ENCODE measurements at places on chromosomes 16 and 17.

DNA sequence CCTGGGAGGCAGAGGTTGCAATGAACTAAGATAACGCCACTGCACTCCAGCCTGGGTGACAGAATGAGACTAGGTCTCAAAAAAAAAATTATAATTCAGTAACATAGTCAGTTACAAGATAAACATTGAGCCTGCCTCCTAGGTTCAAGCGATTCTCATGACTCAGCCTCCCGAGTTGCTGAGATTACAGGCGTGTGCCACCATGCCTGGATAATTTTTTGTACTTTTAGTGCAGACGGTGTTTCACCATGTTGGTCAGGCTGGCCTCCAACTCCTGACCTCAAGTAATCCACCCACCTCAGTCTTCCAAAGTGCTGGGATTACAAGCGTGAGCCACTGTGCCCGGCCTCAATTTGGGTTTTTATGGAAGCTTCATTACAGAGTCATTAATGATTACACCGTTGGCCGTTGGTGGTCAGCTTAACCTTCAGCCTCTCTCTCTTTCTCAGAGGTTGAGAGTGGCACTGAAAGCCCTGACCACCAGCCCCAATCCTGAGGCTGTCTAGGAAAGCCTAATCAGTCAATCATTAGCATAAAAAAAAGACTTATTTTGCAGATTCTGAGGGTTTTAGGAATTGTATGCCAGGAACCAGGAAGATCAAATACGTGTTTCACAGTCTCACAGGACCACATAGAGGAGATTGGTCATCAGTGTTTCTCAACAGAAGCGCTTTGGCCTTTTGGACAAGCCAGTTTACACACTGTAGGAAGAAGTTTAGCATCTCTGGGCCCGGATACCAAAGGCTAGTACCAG lies 1.3 kb upstream of the LRRC37A3 start:
- DNase-seq = peak; percentile 64

DNA sequence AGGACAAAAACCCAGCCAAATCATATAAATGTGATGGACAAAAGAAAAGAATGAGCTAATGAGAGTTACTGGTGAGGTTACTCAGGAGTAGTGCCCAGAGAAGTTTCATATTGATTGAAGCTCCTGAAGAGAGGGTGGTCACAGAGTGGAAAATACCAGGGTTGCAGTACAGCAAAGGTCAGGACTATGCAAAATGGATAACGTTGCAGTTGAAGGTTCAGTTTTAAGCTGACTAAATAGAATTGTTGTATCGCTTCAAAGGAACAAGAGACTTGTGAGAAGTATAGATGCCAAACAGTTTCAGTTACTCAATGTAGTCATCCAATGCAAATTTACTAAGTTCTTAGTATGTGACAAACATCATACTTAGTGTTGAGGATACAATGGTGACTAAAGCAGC lies 47.1 kb downstream of the ABCA8 start:
- DNase-seq = no peak

- peak; percentile 15 for DNase-seq
Measured at GRCh38 chr17:80539022-80539641, 5.5 kb upstream of the RPTOR start.

DNA sequence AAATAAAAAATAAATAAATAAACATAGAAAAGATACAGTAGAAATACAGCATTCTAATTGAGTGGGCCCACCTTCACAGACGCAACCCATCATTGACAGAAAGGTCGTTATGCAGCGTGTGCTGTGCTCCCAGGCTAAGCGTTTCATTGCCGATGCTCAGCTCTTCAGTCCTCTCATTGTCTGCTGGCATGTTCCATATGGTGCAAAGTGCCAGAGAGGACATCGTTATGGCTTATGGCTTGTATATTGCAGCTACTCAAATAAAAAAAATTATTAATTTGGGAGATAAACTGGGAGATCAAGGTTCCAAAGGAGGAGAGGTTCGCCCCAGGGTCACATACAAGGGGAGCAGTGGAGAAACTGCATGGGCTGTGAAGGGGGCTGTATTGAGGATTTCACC lies 11.3 kb upstream of the UBALD2 start:
- no peak for DNase-seq

- no peak for DNase-seq
Measured at GRCh38 chr16:732936-733335, 6.0 kb downstream of the HAGHL start.

- DNase-seq = no peak
Measured at GRCh38 chr16:13014476-13014875, 113.1 kb downstream of the SHISA9 start.

- DNase-seq = no peak
Measured at GRCh38 chr17:28734712-28735241, 6.2 kb downstream of the NEK8 start.

- peak; percentile 54 for DNase-seq
Measured at GRCh38 chr16:69329369-69330285, 761 bp downstream of the PDF start.

- DNase-seq = no peak
Measured at GRCh38 chr17:48259694-48260291, 152.2 kb downstream of the SNX11 start.

DNA sequence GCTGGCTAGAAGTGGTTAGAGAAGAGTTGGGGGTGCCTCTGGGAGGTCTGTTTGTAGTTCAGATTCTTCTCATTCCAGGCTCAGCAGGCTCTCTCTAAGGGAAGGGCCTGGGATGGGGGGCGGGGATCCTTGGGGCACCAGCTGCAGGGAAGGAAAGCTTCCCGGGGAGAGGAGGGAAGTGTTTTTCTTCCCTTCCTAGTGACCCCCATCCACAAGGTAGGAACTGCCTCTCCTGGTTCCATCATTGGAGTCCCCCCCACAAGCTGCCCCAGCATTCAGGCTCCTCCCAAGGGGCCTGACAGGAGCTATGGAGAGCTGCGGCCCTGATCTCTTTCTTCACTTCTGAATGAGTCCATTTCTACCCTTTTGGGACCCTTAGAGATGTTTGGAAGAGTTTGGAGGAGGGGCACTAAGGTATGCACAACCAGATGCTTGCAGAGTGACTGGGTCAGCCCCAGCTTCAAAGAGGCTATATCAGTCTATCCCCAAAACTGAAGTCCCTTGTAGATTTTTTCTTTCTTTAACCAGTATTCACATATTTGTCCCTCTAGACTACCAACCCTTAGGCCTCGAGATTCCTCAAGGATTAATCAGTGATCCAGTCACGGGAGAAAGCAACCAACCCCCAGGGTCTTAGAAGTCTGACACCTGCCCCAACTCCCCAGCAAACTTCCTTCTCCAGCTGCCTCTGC lies 13.9 kb upstream of the FZD2 start:
- no peak for DNase-seq

DNA sequence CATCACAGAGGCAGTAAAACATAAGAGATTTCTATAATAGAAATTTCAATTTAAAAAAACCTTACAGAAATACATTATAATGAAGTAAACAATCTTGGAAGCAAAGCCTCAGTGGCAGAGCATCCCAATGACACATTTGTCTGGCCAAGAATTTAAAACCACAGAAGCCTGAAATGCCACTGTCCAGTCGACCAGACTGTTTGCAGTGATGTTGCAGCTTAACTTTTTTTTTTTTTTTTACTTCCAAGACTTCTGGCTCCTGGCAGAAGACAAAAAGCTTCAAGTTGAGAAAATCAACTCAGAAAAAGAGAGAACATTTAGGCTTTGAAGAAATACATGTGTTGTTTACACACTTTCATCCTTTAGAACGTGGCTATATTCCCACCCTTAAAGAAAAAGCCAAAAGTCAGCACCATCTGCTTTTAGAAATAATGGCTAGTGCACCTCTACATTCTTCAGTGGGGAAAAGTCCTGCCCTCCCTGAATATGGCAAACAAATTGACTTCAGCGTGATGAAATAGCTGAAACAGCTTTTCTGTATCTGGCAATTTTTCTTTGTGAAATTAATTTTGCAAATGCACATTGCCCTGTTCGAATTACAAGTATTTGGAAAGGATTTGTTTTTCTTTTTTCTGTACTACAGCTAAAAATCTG lies 205.5 kb upstream of the MON1B start:
- no peak for DNase-seq

- no peak for DNase-seq
Measured at GRCh38 chr17:58270476-58271215, 10.1 kb downstream of the MPO start.

DNA sequence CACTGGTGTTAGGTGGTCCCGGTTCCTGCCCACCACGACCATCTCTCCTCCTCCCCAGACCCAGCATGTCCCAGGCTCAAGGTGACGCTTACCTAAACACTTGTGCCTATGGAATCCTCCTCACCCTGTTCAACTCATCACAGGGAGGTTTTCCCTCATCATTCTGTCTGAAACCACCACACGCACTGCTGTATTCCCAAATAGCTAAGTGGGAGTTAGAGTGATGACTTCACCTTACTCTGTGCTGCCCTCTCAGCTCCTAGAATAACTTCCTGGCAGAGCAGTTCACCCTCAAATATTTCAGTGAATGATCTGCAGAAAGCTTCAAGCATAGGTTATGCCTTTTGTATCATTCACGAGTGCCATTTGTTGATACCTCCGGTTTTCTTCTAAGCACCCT lies 216.5 kb downstream of the CPPED1 start:
- no peak for DNase-seq

DNA sequence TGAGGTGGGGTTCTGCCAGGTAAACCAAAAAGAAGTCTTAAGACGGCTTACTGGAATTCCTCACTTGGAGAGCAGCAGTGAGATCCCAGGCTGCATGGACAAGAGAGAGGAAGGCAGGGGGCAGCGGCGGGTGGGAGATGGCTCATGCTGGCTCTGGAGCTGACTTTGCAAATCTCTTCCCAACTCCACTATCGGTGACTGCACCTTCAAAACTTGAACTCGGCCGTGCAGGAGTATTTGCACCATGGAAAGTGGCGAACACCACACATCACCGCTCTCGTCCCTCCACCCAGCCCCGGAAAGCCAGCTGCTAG lies 16.7 kb downstream of the CA5A start:
- DNase-seq = no peak

DNA sequence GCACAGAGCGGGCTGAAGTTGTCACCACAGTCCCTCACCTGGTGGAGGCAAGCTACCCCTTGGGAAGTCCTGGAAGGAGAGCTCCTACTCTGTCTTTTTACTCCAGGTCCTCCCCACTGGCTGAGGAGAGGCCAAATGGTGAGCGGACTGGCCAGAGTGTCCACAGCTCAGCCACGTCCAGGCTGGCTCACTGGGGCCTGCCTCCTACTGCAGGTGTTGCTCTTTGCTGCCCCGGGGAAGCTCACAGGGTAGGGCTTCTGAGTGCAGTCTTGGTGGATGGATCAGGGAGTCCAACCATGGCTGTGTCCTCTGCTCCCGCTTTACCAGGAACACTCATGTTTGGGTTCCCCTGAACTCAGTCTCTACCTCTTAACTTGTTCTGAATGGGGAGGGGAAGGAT lies 2.7 kb downstream of the B9D1 start:
- no peak for DNase-seq

DNA sequence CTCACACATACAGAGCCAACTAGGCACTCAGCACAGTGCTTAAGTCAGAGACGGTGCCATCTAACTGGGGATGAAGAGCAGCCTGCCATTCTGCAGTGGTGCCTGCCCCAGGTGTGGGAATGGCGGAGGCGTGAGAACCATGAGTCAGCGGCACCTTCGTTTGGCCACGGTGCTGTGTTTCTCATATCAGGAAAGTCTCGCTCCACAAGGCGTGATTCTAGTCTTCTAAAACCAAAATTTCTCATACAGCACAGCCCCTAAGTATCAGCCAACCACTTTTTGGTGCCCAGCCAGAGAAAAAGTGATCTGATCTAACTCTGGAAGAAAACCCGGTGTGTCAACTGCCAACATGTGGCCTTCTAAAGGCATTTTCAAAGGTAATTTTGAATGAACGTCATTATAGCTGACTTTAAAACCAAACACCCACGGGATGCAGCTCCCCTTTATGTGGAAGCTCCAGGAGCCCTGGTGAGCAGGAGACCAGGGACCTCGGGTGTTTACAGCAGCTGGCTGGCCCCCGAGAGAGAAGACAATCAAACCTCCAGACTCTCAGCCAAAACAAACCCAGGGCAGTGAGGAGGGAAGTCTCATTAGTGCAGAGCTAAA lies 54.6 kb downstream of the ABCC12 start:
- no peak for DNase-seq

- peak; percentile 72 for DNase-seq
Measured at GRCh38 chr17:6496116-6496481, 51.8 kb downstream of the PIMREG start.

GRCh38 chr16:17483351-17483750 lies 12.6 kb upstream of the XYLT1 start:
- DNase-seq = no peak

DNA sequence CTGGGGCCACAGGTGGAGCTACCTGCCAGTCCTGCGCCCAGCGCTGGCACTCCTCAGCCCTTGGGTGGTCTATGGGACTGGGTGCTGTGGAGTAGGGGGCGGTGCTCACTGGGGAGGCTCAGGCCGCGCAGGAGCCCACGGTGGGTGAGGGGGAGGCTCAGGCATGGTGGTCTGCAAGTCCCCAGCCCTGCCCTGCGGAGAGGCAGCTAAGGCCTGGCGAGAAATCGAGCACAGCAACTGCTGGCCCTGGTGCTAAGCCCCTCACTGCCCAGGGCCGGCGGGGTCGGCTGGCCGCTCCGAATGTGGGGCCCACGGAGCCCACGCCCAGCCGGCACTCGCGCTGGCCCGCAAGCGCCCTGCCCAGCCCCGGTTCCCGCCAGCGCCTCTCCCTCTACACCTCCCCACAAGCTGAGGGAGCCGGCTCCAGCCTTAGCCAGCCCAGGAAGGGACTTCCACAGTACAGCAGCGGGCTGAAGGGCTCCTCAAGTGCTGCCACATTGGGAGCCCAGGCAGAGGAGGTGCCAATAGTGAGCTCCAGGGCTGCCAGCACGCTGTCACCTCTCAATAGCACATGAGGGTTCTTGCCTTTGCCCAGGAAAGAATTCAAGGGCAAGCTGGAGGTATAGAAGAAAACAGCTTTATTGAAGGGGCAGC lies 11.0 kb upstream of the EEF2KMT start:
- DNase-seq = no peak

DNA sequence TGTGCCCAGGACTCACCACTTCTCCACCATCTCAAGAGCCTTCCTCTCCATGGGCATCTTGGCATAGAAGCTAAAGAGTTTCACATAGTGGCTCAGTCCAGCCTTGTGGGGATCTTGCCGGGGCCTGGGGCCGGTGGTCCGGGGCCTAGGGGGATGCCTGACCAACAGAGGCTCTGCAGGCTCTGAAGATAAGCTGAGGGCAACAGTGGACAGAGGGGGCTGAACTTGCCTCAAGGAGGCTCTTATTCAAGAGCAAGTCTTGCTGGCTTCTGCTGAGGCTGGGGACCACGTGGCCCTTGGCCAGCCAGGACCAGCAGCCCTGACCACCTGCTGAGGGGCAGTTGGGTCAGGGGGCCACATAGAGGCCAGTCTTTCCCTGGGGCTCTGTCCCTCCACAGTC lies 13.5 kb upstream of the THAP11 start:
- DNase-seq = no peak

Data from suppressor macrophage (primary cell).